ENCODE measurements at places on chromosomes 7 and 10.

GRCh38 chr10:33901166-33901565 lies 566.7 kb upstream of the NRP1 start:
- no peak for DNase-seq

DNA sequence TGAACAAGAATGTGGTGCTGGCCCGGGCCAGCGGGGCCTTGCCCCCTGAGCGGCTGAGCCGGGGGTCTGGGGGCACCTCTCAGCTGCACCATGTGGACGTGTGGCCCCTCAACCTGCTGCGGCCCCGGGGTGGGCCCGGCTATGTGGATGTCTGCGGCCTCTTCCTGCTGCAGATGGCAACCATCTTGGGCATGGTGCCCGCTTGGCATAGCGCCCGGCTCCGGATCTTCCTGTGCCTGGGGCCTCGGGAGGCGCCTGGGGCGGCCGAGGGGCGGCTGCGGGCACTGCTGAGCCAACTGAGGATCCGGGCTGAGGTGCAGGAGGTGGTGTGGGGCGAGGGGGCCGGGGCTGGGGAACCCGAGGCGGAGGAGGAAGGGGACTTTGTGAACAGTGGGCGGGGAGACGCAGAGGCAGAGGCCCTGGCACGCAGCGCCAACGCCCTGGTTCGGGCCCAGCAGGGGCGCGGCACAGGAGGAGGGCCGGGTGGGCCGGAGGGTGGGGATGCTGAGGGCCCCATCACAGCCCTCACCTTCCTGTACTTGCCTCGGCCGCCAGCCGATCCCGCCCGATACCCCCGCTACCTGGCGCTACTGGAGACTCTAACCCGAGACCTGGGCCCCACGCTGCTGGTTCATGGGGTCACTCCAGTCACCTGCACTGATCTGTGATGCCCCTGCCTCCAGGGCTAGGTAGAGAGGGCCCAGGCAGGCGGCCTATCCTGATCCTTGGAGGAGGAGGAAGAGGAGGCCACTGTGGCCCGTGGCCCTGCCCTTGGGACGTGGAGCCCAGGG lies 1.1 kb upstream of the TRIP6 start:
- no peak for DNase-seq

DNA sequence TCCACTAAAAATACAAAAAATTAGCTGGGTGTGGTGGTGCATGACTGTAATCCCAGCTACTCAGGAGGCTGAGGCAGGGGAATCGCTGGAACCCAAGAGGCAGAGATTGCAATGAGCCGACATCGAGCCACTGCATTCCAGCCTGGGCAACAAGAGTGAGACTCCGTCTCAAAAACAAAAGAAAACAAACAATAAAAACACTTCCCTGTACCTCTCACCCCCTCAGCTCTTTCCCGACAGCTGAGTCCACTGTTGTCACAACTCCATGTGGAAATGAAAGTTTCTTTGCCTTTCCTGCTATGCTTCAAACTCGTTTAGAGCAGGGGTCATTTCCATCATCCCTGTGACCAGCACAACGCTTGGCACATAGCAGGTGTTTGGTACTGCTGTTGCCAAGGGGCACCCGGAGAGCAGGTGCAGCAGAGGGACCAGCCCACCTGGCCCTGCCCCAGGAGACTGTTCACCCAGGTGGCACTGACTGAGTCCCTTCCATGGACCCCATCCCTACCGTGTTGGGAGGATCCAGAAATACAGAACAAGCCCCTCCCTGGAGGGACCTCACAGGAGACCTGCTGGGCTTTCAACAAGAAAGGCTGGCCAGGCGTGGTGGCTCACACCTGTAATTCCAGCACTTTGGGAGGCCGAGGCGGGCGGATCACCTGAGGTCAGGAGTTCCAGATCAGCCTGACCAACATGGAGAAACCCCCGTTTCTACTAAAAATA lies 4.9 kb downstream of the TMEM130 start:
- no peak for DNase-seq

- no peak for DNase-seq
Measured at GRCh38 chr7:28041508-28042314, 138.9 kb downstream of the JAZF1 start.

All from activated CD8-positive, alpha-beta memory T cell treated with anti-CD3 and anti-CD28 coated beads for 4 hours (primary cell).